GM12878 (cell line): ENCODE measurements at places on chromosomes 12 and 14.

- no peak for DNase-seq
Observed at GRCh38 chr14:98544174-98544573, 727.8 kb downstream of the BCL11B start.

DNA sequence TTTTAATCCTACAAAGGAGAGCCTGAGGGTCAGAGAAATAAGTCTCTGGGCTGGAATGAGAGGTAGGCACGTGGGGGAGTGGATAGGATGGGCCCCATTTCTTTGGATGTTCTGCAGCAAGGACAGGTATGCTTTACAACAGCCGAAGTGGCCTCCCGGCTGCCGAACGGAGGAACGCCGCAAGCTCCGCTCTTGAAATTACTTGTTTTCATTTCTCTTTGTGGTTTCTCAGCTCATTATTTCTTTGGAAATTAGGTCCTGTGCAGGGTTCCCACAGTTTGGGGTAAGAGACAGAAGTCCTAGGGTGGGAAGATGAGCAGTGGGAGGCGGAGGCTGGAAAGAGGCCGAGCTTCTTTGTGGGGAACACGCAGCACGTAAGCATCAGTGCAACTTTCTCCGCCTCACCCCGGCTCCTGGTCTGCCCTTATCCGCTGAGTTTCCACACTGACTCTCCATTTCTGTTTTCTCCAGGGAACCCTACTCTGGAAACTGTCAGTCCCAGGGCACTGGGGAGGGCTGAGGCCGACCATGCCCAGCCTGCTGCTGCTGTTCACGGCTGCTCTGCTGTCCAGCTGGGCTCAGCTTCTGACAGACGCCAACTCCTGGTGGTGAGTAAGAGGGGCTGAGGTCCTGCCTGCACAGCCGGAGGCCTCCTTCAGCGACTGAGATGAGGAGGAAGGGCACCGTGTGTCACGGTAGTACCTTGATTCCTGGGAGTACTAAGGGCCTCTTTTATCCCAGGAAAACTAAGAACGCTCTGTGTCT lies 2.0 kb downstream of the WNT5B start:
- no peak for DNase-seq

GRCh38 chr12:42511656-42512055 lies 77.9 kb downstream of the PRICKLE1 start:
- no peak for DNase-seq

- DNase-seq, result no peak
Observed at GRCh38 chr12:5262885-5263284, 169.0 kb upstream of the NTF3 start.

- no peak for DNase-seq
Observed at GRCh38 chr14:23433457-23433856, 2.0 kb downstream of the MYH7 start.

DNA sequence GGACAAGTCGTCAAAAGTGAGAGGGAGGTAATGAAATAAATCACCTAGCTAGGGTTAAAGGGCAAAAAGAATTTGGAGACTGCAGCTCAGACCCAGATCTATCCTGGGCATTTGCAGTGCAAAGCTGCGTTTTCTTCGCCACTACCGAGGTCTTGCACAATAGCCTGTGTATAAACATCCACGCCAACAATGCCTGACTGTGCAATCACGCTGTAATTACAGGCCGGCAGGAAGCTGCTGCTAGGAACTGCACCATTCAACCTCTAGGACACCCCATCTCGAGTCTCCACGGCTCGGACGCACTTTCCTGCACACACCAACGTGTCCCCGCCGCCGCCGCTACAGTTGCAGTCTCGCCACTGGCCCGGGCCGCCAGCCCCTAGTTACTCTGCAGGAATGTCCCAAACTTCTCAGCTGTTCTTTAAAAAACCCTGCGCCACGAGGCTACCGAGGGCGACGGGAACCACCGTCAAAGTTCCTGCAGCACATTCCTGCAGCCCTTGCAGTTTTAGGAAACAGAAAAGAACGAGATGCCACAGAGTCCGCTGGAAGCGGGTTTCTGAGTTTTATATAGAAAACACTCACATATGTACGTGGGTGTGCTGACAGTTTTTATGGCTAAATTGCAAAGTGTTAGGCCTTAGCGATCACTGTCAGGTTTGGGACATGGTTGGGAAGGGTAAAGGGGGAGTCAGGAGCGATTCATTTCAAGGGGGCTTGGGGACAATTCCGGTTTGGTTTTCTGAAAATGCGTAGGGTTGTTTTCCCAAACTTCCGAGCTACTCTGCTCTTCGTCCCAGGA lies 65.6 kb upstream of the PTGR2 start:
- no peak for DNase-seq

DNA sequence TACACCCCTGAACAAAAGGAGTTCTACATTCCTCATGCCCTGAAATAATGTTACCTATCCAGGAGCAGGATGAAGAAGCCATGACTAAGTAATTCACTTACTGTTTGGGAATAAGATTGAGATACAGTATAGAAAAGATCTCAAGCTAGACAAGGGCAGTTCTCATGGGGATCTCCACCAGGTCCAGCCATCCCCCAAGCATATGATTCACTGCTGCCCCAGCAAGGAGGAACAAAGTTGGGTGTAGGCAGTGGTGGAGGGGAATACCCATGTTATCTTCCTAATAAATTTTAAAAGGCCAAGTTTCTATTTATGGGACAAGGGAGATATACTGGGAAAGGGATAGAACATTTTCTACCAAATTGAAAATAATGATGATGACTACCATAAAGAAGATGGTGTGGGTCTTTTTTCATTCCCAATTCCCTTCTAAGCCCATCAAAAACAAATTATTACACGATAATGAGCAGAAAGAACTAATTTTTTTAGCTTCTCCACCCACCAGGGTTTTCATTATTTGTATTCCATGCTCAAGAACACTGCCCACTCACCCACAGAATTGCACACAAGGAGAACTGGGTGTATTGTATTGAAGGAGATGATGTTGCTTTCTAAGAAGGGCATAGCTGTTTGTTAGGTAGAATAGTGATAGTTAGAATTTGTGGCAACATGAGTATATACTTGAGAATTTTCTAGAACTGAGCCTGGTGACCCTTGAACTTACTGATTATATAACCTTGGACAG lies 204.6 kb downstream of the BTG1 start:
- DNase-seq, result no peak

GRCh38 chr12:109027767-109028166 lies 6.9 kb upstream of the SVOP start:
- no peak for DNase-seq

- DNase-seq, result no peak
Observed at GRCh38 chr14:96103075-96103474, 63.9 kb downstream of the C14orf132 start.

DNA sequence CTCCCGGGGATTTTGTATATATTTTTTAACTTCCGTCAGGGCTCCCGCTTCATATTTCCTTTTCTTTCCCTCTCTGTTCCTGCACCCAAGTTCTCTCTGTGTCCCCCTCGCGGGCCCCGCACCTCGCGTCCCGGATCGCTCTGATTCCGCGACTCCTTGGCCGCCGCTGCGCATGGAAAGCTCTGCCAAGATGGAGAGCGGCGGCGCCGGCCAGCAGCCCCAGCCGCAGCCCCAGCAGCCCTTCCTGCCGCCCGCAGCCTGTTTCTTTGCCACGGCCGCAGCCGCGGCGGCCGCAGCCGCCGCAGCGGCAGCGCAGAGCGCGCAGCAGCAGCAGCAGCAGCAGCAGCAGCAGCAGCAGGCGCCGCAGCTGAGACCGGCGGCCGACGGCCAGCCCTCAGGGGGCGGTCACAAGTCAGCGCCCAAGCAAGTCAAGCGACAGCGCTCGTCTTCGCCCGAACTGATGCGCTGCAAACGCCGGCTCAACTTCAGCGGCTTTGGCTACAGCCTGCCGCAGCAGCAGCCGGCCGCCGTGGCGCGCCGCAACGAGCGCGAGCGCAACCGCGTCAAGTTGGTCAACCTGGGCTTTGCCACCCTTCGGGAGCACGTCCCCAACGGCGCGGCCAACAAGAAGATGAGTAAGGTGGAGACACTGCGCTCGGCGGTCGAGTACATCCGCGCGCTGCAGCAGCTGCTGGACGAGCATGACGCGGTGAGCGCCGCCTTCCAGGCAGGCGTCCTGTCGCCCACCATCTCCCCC lies 777 bp downstream of the ASCL1 start:
- DNase-seq, result no peak

DNA sequence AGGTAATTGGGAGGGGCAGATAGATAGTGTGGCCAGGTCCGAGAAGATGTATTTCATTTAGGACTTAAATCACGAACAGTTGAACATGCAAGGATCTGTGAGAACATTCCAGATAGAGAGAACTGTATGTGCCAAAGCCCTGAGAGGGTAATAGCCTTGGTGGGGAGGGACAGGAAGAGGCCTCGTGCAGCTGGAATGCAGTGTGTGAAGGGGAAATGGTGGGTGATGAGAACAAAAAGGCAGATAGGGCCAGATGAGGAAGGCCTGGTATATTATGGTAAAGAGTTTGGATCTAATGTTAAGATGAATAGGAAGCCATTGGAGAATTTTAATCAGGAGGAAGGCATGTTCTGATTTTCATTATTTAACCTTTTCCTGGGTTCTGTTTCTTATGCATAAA lies 136.3 kb downstream of the TPH2 start:
- no peak for DNase-seq

- no peak for DNase-seq
Observed at GRCh38 chr12:49201595-49202295, 12.9 kb upstream of the TUBA1A start.

DNA sequence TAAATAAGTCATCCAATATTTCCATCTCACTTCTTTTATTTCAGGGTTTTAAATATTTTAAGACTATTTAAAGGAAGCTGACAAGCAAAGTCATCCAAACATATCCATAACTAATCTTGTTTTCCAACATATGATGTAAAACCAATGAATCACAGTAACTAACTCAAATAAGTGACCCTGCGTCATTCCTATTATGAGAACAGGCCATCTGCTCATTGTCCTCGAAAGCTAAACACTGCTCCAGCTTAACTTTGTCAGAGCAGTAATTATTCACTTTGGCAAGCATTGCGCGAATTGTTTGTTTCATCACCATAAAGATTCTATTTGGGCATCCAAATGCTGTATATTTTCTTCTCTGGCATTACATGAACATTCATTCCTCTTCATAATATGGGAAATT lies 99.1 kb downstream of the CAPZA3 start:
- DNase-seq, result no peak

DNA sequence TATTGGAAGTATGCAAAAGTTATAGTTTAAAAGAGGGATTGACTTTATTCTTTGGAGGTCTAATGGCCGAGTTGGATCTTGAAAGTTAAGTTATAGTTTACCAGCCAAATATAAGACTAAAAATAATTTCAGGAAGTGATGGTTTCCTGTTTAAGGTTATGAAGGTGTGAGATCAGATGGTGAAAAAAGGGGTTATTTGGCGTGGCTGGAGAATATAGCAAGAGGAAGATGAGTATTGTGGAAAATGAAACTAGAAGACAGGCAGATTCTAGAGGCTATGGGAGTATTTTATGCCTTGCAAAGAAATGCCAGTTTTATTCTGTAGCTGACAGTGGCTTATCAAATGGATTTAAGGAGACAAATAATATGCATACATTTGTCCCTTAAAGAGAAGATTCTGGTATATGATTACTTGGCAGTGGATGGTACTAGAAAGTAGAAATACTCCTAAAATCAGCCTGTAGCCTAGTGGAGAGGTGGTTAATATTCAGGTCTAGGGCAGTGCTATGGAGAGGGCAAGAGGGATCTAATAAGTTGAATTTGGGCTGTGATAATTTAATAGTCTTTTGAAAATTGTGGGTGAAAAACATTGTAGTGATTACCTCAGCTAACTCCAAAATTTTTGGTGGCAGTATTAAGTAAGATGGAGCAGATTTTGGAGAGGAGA lies 1091.8 kb upstream of the ATXN7L3B start:
- DNase-seq, result no peak

GRCh38 chr14:94673781-94674231 lies 61.6 kb downstream of the SERPINA3 start:
- DNase-seq, result no peak

- no peak for DNase-seq
Observed at GRCh38 chr12:106154751-106155273, 16.1 kb upstream of the NUAK1 start.

DNA sequence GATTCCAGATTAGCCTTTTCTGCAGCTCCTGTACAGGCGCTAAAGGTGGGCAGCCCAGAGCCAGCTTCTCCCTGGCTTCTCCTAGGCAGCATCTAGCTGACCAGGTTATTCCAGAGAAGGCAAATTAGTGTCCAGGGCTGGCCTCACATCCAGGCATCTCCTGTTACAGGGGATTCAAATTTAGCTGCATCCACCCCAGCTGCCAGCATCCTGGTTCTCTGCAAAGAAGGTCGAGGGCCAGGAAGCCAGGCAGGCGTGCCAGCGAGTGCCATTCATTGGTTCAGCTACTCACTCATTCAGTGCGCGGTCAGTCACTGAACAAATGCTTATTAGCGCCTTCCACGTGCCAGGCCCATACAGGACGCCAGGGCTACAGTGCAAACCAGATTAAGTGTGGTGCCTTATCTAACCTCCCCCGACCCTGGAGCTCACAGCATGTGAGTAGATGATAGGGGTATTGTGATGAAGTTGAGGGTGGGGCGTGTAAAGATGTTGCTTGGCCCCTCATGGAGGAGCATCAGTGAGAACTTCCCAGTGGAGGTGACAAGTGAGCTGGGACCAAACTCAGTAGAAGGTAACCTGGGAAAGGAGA lies 15.7 kb upstream of the FAM222A start:
- no peak for DNase-seq

- no peak for DNase-seq
Observed at GRCh38 chr12:2877047-2877952, at the start of the genes FOXM1 and RHNO1. Gene FOXM1, minus strand, starts transcription at chr12:2877174. Its CDS starts 2,696 bp downstream, at chr12:2874478. Gene RHNO1, plus strand, starts transcription at chr12:2877223. Its CDS starts 8,144 bp downstream, at chr12:2885367.

DNA sequence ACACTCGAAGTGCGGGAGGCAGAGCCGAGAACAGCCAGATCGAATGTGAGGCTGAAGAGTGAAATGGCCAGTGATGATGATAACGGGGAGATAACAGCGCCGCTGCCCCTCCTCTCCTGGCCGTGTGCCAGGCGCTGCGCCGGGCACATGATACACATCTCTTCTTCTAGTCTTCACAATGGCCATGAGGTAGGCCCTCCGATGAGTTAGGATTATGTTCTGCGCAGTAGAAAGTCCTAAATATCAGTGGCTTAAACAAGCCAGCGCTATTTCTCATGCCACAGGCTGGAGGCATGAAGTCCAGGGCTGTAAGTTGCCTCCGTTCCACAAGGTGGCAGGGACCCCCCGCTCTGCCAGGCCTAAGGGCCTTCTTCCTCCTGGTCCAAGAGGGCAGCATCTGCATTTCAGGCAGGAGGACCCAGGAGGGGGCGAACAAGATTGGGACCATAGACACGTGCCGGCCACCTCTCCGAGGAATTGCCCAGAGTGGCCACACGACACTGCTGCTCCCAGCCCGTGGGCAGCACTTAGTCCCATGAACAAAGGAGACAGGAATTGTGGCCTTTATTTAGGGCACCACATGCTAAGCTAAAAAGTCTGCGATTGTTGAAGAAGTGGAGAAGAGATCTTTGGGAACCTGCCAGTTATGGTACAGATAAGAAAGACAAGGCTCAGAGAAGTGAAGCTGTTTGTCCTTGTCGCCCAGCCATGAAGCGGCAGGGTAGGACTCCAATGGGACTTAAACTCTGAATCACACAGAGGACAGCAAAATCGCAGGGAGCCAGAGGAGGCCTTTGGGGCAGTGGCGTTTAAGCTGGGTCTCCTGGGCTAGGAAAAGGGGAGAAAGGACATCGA lies 10.9 kb upstream of the HVCN1 start:
- DNase-seq, result no peak

GRCh38 chr12:24920141-24920540 lies 28.8 kb downstream of the BCAT1 start:
- no peak for DNase-seq

GRCh38 chr12:132199526-132200319 lies 55.5 kb downstream of the NOC4L start:
- DNase-seq, result no peak
